ENCODE measurements at places on chromosomes 7 and 10.
A peak's percentile ranks its signal among the peaks of the same experiment; 100 is the strongest.

DNA sequence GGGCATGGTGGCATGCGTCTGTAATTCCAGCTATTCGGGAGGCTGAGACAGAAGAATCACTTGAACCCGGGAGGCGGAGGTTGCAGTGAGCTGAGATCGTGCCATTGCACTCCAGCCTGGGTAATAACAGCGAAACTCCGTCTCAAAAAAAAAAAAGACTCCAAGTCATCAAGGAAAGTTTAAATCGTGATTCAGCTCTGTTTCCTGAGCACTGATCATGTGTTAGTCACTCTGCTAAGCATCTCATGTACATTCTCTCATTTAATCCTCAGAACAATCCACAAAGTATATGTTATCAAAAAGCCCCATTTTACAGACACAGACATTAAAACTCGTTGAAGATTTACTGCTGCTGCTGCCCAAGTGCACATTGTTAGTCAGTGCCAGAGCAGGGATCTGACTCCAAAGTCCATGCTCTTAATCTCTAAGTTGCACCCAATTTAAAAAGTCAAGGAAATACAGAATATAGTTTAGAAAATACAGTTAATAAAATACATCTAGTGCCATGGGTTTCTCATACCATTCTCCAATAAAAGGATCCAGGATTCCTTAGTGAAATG is 6.2 kb downstream of the PIK3AP1 start:
- no peak for DNase-seq

GRCh38 chr10:109587366-109587765 is 335.9 kb downstream of the XPNPEP1 start:
- no peak for DNase-seq

- peak; percentile 43 for DNase-seq
These were observed 33.4 kb upstream of the PPP3CB start for GRCh38 chr10:73529089-73529832.

GRCh38 chr10:22849077-22849805 is 78.6 kb upstream of the ARMC3 start:
- peak; percentile 20 for DNase-seq

DNA sequence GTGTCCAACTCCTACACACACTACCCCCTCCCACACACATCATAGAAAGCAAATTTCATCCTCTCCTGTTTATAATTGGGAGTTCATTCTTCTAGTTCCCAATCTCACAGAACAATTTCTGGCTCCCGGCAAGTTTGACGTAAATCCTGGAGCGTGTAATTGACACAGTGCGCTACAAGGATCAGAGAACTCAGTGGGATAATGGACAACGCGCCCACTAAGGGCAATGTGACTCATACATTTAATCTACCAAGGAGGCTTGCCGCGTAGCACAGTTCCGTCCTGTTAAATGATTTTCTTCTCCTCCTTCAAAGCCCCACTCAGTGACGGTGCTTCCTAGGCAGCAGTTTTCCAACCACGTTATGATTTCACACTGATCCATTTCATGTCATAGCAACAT is 277.6 kb downstream of the SFMBT2 start:
- DNase-seq = no peak

GRCh38 chr10:102314801-102315200 is 69.5 kb downstream of the GBF1 start:
- DNase-seq = no peak

GRCh38 chr7:54846273-54846672 is 87.3 kb upstream of the SEC61G start:
- DNase-seq = no peak

GRCh38 chr10:120420421-120420820 is 36.6 kb upstream of the PLPP4 start:
- DNase-seq = no peak

GRCh38 chr10:76352300-76352699 is 920.9 kb downstream of the LRMDA start:
- no peak for DNase-seq

- no peak for DNase-seq
These were observed 268.7 kb downstream of the CELF2 start for GRCh38 chr10:11286261-11286852.

DNA sequence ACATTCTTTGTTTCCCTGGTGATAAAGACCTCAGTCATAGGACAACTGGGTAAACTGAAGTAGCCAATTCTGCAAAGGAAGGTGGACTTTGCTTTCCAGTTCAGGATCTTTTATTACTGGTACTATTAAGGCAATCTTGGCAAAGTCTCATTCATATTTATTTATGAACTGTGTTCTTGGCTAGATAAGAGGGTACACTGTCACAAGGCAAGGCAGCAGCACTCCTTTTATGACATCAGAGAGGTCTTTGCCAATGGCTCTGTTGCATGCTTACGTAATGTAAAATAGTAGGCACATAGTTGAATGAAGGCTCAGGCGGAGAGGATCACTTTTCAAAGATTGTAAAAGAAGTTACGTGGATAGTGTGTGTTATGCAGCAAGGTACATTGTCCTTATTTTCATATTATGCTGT is 63.7 kb upstream of the PDK4 start:
- DNase-seq = no peak

- no peak for DNase-seq
These were observed 69.1 kb downstream of the C10orf120 start for GRCh38 chr10:122630526-122630925.
